Left ventricle myocardium superior (tissue), 1 donor: ENCODE measurements at places on chromosomes 4 and X.
A peak's percentile ranks its signal among the peaks of the same experiment; 100 is the strongest.

GRCh38 chr4:17511509-17511949 lies 361 bp downstream of the QDPR start:
- DNase-seq: peak; percentile 73

DNA sequence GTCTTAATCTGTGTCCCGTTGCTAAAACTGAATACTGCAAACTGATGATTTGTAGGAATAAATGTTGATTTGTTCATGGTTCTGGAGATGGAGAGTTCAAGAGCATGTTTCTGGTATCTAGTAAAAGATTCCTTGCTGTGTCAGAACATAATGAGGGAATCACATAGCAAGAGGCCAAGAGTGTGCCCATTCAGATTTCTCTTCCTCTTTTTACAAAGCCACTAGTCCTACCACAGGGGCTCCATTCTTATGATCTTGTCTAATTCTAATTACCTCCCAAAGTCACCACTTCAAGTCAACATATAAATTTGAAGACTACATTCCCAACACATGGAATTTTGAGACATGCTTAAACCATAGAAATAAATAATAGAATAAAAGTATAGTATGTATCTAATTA lies 608.8 kb upstream of the EPHA5 start:
- no peak for DNase-seq

- DNase-seq: no peak
These were observed 276.8 kb downstream of the ZNF674 start for GRCh38 chrX:46268412-46268811.

GRCh38 chrX:149007423-149007822 lies 497.7 kb downstream of the IDS start:
- no peak for DNase-seq

- DNase-seq: no peak
These were observed 41.0 kb upstream of the UCP1 start for GRCh38 chr4:140609548-140610425.

GRCh38 chr4:47526281-47526680 lies 41.2 kb downstream of the ATP10D start:
- no peak for DNase-seq

DNA sequence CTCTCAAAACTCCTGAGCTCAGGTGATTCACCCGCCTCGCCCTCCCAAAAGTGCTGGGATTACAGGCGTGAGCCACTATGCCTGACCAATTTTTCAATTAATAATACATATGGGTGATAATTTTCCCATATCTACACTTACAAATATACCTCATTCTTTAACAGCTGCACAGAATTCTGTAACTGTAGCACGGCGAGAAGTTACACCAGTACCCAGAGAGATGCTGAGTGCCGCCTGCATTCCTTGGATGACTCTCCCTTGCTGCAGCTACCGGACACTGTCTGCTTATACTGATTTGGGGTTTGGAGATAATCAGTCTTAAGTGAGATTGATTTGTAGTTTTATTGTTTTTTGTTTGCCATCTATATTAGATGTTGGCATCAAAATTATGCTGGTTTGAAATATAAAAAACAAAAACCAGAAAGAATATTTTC lies 5.8 kb downstream of the TIFA start:
- DNase-seq: peak; percentile 33

DNA sequence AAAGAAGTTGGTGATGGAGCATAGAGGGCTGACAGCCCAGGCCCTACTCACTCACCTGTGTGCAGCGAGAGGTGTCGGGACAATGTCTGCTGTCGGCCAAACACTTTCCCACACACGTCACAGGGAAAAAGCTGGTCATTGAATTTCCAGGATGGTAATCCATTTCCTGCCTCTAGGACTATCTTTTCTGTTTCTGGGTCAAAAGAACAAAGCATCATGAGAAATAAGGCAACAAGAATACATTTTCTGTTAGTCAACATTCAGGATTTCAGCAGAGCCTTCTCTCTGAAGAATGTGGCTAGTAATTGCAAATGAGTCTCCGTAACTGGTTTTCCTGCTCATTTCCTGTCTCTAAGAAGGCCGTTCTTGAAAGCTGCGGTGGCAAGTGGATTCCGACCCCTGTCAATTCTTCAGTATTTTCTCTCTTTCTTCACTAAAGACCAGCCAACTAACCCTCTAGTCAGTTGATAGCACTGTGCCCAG lies 99.4 kb downstream of the C4orf51 start:
- DNase-seq: no peak

- no peak for DNase-seq
These were observed 60.6 kb upstream of the NKX1-1 start for GRCh38 chr4:1466863-1467165.
